ENCODE measurements at places on chromosomes 4 and X. TPM values are rescaled to one million over a fixed set of nuclear protein-coding genes. Genes with fewer than 3 reads are reported as not detected.

OTUD6A gene
- total RNA-seq, result not detected

TTC29 gene
- total RNA-seq, result not detected

EDA gene
- total RNA-seq, result 3.3 TPM

UGT2A1 gene
- total RNA-seq, result not detected

HPGD gene
- total RNA-seq, result 3.0 TPM

NSUN7 gene
- total RNA-seq, result 0.10 TPM

CNGA1 gene
- not detected for total RNA-seq
